NB4 (cell line): ENCODE measurements at places on chromosomes 5 and 9.
A peak's percentile ranks its signal among the peaks of the same experiment; 100 is the strongest.

GRCh38 chr9:109652112-109652511 is 127.9 kb upstream of the PALM2AKAP2 start:
- no peak for DNase-seq

GRCh38 chr5:54438620-54439389 is 16.7 kb upstream of the HSPB3 start:
- no peak for DNase-seq

DNA sequence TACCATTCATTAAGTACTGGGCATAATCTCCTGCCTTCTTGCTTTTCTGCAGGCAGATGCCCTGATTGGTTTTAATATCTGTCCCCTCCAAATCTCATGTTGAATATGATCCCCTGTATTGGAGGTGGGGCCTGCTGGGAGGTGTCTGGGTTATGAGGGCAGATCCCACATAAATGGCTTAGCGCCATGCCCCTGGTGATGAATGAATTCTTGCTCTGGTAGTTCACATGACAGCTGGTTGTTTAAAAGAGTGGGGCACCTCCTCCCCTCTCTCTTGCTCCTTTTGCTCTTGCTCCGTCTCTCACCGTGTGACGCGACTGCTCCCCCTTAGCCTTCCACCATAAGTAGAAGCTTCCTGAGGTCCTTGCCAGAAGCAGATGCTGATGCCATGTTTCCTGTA is 564.0 kb upstream of the BRINP1 start:
- DNase-seq, result no peak

- no peak for DNase-seq
These were observed 524.9 kb upstream of the ITGA1 start for GRCh38 chr5:52262844-52263243.

DNA sequence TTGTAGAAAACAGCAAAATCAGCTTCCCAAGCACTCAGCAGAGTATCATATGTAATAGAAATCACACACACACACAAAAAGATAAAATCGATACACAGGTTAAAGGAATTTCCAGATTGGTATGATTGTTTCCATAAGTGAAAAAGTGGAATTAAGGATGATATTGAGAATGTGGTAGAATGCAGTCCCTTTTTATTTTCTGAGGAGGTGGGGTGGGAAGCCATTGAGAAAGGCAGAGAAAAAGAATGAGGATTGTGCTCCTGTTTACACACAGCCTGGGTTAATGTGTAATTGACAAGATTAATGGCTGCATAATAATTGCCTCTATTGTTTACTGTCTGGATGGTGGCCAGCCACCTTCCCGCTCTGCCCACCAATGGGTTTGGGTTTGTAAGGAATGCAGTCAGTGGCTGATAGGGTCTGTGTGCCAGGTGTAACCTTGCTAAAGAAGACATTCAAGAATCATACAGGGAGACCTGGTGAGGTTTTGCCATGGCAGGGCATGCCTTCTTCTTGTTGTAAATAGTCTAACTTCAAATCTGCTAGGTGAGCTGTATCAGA is 177.2 kb upstream of the MAP3K1 start:
- no peak for DNase-seq

GRCh38 chr9:86531273-86531970 is 177.2 kb upstream of the TUT7 start:
- no peak for DNase-seq

DNA sequence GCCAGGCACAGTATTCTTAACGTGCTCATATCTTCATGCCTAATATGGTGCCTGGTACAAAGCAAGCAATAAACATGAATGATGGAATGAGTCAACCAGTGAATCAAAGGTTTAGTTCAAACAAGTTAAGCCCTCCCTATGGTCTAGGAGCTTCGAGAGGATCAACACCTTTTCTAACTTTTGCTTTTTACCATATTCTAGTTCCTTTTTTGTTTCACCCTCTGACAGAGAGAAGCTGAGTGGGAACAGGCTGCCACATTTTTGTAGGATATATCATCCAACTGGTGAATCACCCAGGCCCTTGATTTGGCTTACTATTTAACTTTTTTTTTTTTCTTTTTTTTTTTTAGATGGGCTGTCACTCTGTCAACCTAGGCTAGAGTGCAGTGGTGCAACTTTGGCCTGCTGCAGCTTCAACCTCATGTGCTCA is 39.3 kb upstream of the TNC start:
- no peak for DNase-seq

- no peak for DNase-seq
These were observed 27.5 kb downstream of the CDH6 start for GRCh38 chr5:31221001-31221400.

DNA sequence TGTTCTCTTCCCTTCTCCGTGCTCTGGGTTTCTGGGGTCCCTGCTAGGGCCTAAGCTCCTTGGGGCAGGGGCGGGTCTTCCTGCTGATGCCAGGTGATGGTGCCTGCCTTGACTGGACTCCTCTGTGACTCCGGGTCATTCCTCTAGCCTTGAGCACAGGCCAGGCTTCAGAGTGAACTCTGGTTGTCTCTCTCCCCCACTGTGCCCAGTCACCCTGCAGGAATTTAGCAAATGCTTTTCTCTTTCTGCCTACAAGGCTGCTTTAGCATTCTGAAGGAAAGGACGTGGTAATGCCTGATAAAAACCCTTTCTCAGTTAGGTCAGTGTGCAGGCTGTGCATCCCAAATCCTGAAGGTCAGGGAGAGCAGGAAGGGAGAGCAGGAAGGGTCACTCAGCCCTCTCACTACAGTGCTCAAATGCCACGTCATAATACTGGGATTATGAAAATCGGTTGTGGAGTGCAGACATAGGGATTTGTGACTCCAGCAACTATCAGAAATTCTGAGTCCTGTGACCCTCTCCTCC is 2.7 kb downstream of the CXCL14 start:
- DNase-seq, result no peak

DNA sequence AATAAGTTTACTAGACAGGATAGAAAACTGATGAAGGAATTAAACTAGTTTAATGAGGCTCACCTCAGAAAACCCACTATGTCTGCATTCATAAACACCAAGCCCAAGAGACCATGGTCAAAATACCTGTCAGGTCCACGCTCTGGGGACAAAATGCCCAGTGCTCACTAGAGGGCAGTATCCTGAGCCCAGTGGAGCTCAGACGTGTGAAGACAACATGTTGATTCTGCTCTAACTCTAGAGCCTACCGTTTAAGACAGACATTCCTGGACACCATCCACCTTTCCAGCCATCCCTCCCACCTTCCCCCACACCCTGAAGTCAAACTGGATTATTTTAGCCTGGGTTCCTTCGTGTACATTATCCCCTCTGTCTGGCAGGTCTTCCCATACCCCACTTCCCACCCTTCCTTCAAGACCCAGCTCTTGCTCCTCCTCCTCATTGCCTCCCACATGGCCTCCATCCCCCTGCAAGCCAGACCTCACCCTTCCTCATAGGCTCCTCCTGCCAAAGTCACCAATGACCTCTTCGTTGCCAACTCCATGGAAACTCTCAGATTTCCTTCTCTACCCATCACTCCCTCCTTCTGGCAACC is 142.3 kb upstream of the FSTL4 start:
- DNase-seq, result peak; percentile 31

- DNase-seq, result peak; percentile 30
These were observed 62.9 kb upstream of the PTGER4 start for GRCh38 chr5:40616781-40617180.

- no peak for DNase-seq
These were observed 8.9 kb downstream of the ZER1 start for GRCh38 chr9:128762671-128763449.
